ENCODE measurements at places on chromosomes 1 and 21.
A peak's percentile ranks its signal among the peaks of the same experiment; 100 is the strongest.

DNA sequence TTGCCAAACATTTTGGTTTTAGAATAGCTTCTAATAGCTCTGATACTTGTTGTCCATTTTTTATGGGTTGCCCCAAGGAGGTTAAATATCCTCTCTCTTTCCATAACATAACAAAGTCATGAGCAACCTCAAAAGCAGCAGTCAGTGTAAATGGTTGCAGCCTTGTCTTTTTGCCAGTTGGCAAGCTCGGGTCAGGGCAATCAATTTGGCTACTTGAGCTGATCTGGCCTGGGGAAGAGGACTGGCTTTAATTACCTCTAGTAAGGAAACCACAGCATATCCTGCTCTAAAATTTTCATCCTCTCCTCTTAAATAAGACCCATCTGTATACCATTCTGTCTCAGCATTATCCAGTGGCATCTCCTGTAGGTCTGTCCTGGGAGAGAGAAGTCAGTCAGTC lies 21.2 kb upstream of the FMO4 start:
- DNase-seq = no peak

DNA sequence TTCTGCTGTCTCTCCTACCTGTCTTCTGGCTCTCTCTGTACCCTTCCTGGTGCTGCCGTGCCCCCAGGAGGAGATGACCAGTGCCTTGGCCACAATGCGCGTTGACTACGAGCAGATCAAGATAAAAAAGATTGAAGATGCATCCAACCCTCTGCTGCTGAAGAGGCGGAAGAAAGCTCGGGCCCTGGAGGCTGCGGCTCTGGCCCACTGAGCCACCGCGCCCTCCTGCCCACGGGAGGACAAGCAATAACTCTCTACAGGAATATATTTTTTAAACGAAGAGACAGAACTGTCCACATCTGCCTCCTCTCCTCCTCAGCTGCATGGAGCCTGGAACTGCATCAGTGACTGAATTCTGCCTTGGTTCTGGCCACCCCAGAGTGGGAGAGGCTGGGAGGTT lies 38.1 kb upstream of the IL19 start:
- DNase-seq = no peak

- DNase-seq = no peak
Observed at GRCh38 chr1:227815468-227816409, at the start of gene PRSS38. Gene PRSS38 (plus strand): TSS chr1:227815675. CDS start chr1:227815717, 42 bp downstream.

GRCh38 chr1:55423376-55423775 lies 208.2 kb upstream of the USP24 start:
- DNase-seq = no peak

DNA sequence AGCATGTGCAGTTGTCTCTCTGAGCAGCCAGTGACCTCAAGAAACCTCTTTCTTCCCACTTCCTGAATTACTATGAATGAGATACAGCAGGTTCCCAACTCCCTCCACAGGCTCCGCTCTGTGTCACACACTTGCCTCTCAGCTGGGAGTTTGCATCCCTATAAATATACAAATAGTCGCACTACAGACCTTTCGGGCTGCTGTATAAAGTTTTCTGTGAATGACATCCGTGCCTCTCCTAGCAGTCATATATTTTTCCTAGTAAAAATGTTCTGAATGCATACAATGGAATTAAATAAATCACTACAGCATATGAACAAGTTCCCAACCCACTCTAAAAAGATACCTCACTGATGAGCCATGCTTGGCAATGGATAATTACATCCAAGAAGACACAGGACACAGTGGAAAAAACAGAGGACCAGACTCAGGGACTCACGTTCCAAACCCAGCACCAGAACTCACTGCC lies 66.8 kb downstream of the CAPZB start:
- peak; percentile 12 for DNase-seq

GRCh38 chr1:11418056-11418455 lies 60.9 kb upstream of the DISP3 start:
- no peak for DNase-seq

GRCh38 chr1:198295225-198295624 lies 138.4 kb downstream of the NEK7 start:
- DNase-seq = no peak

- no peak for DNase-seq
Observed at GRCh38 chr1:90712153-90712856, 4.8 kb downstream of the BARHL2 start.

DNA sequence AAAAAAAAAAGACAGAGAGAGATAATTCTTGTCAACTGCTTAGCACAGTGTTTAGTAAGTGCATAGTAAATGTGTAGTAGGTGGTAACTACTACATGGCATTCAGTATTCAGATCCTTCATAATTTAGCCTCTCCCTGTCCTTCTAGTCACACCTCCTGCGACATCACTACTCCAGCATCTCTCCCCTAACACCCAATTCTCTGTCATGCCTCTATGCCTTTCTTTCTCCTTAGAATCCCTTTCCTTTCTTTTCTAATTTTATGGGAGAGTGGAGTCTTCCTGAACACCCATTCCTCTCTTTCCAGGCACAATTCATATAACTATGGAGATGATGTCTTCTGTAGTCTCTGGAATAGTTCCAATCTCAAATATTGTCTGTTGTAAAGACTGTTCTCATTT lies 3.9 kb upstream of the VPS72 start:
- DNase-seq = no peak

- no peak for DNase-seq
Observed at GRCh38 chr1:233448109-233448689, 120.7 kb downstream of the MAP3K21 start.

GRCh38 chr1:219461981-219462400 lies 150.9 kb downstream of the ZC3H11B start:
- DNase-seq = no peak

DNA sequence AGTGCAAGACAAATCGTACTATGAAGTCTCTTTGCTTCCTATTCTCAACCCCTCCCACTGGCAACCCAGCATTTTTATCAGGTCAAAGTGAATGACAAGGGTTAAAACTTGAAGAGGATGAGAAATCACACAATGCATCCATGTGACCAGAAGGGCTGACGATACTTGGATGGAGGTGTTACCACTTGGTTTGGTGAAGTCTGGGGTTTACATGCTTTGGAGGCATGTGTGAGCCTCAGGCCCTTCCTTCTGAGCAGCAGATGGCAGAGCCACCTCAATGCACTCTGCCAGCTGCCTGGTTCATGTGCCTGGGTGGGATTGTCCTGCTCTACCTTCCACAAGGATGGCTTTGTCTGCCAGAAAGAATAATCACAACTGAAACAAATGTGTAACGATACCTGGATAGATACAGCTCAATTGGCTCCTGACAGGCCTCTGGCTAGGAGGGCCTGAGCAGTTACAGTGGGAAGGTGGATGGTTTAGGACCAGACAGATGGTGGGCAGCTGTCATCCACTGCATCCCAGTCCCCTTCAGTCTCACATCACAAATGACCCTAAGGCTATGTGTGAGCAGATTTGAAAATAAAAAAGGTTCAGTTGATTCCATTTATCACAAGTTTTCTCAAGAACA lies 51.5 kb upstream of the CNIH3 start:
- DNase-seq = no peak

DNA sequence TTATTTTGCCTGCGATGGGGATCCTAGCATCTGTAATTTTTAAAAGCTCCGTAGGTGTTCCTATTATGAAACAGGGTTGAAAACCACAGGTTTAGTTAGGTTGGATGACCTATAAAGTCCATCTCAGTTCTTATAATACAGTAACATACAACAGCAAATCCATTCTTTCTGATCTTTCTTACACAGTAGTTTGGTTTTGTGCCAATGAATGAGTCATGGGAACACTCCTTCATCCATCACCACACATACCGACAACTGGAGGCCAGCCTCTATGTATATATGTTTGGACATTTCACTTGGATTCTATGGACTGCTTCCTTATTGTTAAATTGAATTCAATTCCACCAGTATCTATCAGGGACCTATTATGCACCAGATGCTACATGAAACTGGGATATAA lies 118.4 kb upstream of the L1TD1 start:
- DNase-seq = no peak

DNA sequence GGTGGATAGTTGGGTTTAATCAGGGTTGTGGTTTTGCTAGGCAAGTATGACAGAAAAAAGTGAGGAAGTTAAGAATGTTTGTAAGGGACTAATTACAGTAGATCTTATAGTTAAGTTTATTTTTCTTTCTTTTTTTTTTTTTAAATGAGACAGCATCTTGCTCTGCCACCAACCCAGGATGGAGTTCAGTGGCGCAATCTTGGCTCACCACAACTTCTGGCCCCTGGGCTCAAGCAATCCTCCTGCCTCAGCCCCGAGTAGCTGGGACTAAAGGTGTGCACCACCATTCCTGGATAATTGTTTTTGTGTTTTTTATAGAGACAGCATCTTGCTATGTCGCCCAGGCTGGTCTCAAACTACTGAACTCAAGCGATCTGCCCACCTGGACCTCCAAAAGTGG lies 41.7 kb downstream of the EYA3 start:
- DNase-seq = no peak

DNA sequence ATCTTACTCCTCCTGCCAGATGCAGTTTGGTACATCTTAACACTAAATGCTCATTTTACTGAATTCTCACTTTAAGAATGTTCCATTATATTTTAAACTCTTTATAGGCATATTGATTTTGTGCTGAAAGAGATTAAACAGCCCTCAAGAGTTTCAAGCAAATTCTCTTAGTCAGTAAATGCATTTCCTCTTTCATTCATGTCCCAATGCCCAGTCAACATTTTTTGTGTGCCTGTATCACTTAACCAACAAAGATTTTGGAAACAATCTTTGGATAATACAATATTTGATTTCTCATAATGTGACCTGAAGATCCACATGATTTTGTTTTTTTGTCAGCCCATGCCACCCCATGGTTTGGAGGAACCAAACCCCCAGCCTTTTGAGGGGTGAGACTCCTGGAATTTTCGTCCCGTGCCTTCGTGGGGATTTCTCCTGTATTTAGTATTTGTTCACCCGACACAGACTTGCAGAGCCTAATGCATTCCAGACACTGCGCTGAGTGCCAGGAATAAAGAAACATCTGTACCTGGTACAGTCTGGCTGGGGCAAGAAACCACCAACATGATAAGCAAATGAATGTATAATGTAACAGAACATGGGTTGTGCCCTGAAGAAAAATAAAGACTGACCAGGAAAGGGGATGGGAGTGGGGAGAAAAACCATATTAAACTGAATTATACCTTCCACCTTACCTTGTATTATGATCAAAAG lies 47.1 kb upstream of the ETS2 start:
- DNase-seq = no peak

- no peak for DNase-seq
Observed at GRCh38 chr1:217063172-217063908, 340.1 kb upstream of the ESRRG start.

- no peak for DNase-seq
Observed at GRCh38 chr1:61536174-61537108, 188.5 kb downstream of the TM2D1 start.

DNA sequence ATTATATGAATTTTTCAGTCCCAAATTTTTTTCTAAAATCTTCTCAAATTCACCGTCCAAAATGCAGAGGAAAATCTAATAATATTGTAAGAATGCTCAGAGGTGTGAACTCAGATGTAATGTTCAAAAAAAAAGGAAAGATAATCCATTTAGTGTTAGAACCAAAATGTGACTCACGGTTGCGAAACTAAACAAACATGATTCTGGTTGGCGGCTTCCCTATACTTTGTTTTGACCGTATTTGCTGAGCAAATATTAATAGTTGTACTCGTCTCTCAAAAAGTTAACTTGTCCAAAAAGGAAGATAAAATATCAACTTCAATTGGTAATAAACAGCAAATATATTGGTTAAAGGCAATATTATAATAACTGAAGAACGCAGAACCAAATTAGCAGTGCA lies 34.4 kb downstream of the ZSWIM5 start:
- no peak for DNase-seq

GRCh38 chr1:182046763-182047162 lies 14.7 kb downstream of the ZNF648 start:
- DNase-seq = no peak

DNA sequence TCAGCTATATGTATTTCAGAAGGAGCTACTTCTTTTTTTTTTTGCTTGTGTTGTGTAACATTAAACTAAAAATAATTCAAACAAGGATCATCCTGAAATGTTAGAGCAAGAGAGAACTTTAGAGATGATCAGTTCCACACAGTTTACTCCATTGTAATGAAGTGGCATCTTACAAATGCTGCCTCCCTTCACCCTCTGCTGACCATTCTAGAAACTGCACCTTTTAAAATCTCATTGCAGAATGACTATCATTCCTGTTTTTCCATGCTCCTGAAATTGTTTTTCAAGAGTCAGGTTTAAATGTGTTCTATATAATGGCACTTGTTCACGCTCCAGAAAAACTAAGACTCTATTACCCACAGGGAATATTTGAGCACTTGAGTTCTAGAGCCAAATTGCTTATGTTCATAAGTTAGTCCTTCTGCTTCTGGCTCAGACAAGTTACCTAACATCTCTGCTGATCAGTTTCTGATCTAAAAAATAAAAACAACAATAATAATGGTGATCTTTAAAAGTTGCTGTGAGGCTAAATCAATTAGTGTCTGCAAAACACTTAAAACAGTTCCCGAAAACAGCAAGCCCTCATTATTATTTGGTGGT lies 21.5 kb upstream of the SLC44A5 start:
- peak; percentile 74 for DNase-seq

- DNase-seq = no peak
Observed at GRCh38 chr21:38392661-38393060, 105.6 kb downstream of the ERG start.

- DNase-seq = no peak
Observed at GRCh38 chr1:111967067-111967690, 22.3 kb downstream of the KCND3 start.

GRCh38 chr1:86972262-86972661 lies 57.8 kb downstream of the HS2ST1 start:
- DNase-seq = no peak

DNA sequence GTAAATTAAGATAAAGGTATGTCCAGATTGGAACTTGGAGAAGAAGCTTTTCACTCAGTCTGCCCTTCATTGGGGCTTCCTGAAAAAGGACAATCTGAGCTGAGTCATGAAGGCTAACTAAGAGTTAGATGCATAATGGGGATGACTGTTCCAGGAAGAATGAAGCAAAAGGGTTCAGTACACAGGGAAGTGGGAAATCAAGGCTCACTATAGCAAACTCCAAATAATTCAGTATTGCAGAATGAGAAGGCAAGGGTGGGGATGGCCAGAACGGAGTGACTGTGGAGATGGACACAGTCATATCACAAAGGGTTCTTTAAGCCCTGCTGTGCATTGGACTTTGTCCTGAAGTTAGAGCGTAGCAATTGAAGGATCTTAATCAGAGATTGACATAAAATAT lies 158.3 kb downstream of the FGGY start:
- no peak for DNase-seq

GRCh38 chr1:85344256-85344694 lies 67.8 kb upstream of the BCL10 start:
- DNase-seq = no peak

Measured in Kasumi-1 (cell line).